ENCODE measurements at places on chromosomes 2 and 18.

DNA sequence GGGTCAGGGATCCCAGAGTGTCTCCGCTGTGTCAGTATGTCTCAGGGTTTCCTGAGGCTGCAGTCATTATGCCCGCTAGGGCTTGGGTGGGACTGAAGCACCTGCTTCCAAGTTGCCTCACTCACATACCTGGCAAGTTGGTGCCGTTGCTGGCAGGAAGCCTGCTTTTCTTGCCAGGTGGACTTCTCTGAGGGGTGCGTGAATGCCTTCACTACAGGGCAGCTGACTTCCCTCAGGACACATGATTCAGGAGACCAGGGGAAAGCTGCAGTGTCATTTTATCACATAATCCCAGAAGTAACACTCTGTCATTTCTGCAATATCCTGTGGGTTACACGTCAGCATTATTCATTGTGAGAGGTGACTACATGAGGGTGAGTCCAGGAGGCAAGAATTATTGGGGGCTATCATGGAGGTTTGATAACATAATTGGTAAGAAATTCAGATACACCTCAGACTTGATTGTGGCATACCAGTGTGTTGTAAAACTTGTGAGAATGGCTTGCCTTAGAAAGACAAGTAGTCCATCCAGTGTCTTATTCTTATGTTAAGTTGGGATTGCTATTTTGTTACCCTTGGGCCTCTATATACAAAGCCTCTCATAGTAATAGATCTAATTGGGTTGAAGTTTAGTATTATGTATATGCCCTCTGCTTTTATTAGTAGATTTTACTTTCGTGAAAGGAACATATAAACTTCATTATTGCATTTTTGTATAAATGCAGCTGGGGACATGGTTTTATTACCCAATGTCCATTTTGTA lies 44.1 kb downstream of the NEDD4L start:
- DNase-seq: no peak

DNA sequence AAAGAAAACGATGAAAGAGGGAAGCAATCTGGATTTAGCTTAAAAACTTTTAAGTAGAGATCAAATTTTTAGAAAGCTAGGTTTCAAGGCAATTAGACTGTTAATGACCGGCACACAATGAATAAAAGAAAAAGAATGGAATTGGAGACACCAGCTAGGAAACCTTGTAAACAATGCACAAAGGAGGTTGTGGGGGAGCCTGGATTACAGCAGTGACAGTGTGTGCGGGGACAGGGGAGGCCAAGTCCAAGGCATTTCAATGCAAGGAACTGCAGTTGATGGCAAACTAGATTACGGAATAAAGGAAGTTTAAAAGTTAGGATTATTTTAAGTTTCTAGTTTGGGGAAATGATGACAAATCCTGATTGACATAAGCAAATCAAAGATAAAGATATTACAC lies 74.5 kb downstream of the DTNB start:
- DNase-seq: no peak

- no peak for DNase-seq
Measured at GRCh38 chr2:40043191-40043590, 264.1 kb upstream of the THUMPD2 start.

DNA sequence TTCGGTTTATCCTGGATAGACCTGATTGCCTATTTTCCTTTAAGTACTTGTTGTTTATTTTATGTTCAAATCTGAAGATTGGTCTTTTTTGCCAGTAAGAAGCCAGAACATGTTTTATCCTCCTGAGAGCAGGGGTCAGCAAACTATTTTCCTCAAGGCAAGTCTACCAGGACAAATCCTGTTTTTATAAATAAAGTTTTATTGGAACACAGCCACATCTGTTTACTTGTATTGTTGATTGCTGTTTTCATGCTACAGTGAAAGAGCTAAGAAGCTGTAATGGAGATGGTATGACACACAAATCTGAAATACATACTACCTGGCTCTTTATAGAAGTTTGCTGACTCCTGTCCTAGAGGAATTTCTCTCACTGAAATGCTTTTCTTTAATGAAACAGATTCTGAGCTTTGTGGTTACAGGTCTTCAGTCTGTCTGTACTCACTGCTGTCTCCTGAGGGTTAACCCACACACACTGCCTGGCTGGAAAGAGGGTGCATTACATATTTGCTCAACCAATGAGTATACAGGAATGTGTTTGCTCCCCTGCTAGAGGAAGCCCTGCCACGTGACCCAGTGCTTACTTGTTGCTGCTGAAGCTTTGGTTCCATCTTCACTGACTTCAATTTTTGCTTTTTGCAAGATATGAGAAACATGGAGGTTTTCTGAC lies 22.6 kb downstream of the MRPL44 start:
- no peak for DNase-seq

- DNase-seq: no peak
Measured at GRCh38 chr2:200317975-200318374, 11.5 kb downstream of the SPATS2L start.

- no peak for DNase-seq
Measured at GRCh38 chr2:96403481-96403880, 67.9 kb downstream of the NCAPH start.

- no peak for DNase-seq
Measured at GRCh38 chr2:128399690-128400291, 81.1 kb upstream of the HS6ST1 start.

- DNase-seq: no peak
Measured at GRCh38 chr2:74739129-74739528, 85.1 kb downstream of the SEMA4F start.

GRCh38 chr2:120701499-120701898 lies 34.2 kb upstream of the GLI2 start:
- no peak for DNase-seq

DNA sequence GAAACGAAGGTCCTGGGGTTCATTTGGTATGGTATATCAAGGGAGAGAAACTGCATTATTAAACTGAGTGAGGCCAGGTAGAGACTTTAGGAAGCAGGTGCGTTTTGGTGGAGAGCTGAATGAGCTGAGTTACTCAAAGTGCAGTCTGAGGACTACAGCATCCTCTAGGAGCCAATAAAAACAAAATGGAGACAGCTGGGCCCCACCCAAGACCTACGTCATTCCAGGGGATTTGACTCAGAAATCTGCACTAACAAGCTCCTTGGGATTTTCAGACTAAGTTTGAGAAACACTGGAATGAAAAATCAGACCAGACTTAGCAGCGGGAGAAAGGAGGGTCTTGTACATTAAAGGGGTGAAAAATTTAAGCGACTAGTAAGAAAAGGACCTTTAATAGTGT lies 131.5 kb downstream of the UXS1 start:
- DNase-seq: no peak

DNA sequence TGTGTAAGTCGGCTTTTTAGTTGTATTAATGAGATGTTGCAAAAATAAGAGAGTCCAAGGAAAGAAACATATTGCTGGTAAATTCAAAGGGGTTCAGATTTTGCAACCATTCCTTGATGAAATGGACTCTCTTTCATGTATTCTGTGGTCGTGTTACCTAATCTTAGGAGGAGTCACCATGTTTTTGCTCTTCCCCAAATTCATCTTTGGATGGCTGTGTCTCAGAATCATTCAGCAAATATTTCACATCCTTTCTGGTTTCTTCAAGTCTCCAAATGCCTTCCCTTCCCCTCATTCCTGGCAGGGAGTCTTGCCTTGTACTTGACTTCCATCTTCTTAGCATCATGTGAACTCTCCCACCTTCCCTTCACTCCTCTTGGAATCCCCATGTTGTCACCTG lies 66.1 kb downstream of the PTPRM start:
- no peak for DNase-seq

- DNase-seq: no peak
Measured at GRCh38 chr2:143451642-143452281, 322.5 kb downstream of the ARHGAP15 start.

DNA sequence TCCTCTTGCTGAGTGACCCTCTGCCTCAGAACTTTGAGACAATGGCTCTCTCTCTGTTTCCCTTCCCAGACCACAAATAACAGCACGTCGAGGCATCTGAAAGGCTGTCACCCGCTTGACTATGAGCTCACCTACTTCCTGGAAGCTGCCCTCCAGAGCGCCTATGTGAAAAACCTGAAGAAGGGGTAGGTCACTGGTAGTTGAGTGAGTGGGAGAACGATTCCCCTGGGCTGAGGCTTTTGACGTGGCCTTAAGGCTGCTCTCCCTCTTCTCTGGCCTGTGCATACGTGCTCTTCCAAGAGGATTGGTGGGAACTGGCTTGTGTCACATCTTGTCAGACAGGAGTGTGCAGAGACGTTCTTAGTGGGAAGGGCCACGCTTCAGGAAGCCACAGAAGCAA lies 63.1 kb upstream of the MCFD2 start:
- DNase-seq: no peak

DNA sequence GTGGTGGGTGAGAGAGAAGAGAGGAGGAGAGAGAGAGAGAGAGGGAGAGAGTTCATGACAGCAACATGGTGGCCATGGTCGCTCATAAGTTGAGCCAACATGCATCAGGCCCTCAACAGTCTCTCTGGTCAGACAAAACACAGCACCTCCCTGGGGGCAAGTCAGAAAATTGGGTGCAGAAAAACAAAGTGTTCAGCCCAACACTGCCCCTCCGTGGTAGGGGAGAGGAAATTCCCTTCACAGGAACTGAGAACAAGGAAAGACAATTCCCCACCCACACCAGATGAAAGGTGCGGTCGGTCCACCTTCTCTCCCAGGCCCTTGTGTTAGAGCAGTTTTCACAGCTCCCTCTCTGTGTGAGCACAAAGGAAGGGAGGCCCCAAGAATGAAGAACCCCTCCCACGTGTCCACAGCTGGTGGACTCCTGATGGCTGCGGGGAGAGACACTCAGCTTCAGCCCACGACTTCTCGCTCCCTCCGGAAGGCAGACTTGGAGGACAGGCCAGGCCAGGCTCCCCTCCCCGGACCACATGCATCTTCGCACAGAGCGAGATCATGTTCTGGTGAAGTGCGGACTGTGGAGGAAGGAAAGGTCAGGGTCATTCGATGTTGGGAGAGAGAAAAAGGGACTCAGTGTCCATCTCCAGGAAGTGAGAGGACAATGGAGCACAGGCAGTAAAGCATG lies 181.7 kb downstream of the ANAPC1 start:
- DNase-seq: peak; percentile 61

- DNase-seq: no peak
Measured at GRCh38 chr2:118493213-118493612, 354.2 kb downstream of the EN1 start.

DNA sequence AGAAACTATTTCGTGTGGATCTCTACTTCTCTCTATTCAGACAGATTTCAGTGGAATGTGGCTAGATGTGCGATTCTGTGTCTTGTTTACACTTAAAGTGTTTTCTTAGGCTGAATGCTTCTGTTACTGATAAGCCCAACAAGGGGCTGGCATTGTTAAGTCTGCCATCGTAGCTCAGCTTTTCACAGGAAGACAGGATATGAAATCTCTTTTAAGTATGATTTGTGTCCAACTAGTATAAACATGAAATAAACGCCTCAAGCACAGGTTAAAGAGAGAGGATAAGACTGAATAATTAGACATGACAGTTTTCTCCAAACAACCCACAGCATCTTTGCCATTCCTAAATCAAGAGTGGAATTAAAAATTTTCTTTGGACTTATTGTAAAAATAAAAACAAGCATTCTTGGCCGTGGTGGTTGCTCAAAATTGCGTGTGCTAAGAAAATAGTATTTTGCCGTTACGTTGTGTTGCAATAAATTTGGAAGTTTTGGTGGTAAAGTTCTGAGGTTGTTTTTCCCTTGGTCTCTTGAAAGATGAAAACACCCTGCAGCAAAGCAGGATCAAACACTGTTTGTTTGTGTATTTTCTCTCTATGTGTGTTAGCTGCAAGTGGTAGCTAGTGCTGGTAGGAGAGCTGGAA lies 1.0 kb downstream of the VIT start:
- DNase-seq: no peak

DNA sequence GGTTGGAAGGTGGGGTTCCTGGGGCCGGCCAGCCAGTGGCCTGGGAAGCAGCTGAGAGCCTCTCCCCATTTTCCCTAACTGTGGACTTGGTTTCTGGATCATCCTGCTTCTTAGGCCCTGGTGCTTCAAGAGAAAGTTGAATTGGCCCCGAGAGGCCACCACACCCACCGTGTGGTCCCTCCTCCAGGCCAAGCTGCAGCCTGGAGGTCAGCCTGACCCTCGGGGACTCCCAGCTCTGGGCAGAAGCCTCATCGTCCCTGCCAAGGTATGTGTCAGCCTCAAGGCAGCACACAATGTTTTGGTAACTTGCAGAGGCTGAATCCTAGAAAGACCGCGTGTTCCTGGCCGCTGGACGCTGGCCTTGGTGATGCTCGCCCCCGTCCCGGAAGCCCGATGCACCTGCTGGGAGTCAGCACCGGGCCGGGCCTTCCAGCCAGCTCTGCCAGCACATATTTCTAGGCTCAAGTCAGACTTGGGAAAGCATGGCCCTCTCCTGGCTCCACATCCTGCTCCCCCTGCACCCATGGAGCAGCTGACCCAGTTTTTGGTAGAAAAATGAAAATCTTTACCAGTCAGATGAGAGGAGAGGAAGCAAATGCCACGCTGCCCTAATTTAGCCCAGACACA lies 72.6 kb downstream of the ACTR2 start:
- DNase-seq: no peak

DNA sequence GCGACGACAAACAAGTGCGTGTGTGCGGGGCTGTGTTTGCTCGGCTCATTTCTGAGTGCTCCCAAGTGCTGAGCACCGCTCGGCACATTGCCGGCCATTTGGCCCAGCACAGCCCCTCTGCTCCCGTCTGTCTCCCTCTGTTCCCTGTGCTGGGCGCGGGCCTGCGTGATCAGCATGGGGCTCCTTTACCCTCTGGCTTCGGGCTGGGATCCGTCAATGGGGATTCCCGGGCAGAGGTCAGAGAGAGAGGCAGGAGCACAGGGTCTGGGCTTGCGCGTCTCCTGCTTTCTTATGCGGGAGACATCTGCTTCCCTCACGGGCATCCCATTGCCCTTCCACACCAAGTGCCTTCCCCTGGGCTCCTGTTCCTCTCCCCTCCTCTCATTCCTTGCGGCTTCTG lies 234.0 kb downstream of the ACKR3 start:
- DNase-seq: no peak

DNA sequence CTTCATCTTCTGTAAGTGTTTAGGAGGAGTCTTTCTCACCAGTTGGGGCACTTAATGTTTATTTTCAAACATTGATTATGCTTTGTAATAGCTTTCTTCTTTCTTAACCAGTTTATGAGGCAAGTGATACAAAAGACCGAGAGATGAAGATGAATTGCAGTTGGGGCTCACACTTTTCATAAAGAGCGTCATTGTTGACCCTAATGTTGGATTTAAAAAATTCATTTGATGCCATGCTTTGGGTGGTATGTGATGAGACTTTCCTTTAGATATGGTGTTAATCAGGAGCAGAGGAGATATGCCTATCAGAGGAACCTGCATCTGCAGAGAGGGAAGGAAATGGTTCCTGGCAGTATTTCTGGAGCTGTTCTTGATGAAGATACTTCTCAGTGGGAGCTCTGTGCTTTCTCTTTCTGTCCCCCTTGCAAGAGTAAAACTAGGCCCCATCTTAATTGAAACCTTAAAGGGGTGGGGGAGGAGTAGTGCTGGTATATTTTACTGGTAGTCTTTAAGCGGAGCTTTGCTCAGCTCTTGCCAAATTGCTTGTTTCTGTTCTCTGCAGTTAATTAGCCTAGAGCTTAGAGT lies 2.3 kb downstream of the EML4 start:
- DNase-seq: no peak

All from neural crest cell (in vitro differentiated cells).